ENCODE measurements at places on chromosomes 12 and 14. TPM values are rescaled to one million over a fixed set of nuclear protein-coding genes. Genes with fewer than 3 reads are reported as not detected.
A peak's percentile ranks its signal among the peaks of the same experiment; 100 is the strongest.

- no peak for DNase-seq
- H3K4me1 ChIP-seq, result peaks cover 6% of the 10 kb centered on the region
- peaks cover 5% of the 10 kb centered on the region for H3K36me3 ChIP-seq
These were observed 268.8 kb upstream of the BTG1 start for GRCh38 chr12:92414170-92415070.

GRCh38 chr12:66482351-66483203 lies 180.3 kb downstream of the HELB start:
- no peaks in the 10 kb centered on the region for H3K4me1 ChIP-seq
- peaks cover 11% of the 10 kb centered on the region for H3K27me3 ChIP-seq
- H3K4me3 ChIP-seq, result no peak overlapping the region
- no peak overlapping the region for H3K27ac ChIP-seq
- DNase-seq, result no peak

ALG10B gene
- total RNA-seq, result 13.3 TPM

- H3K27me3 ChIP-seq, result peaks cover 13% of the 10 kb centered on the region
- peaks cover 5% of the 10 kb centered on the region for H3K4me1 ChIP-seq
- peak within 1 kb of the TSS; percentile 88 for H3K4me3 ChIP-seq
These were observed at the start of gene SRGAP1 for GRCh38 chr12:63844391-63845341. TSS of gene SRGAP1 (plus strand) at chr12:63844700. CDS start at chr12:63844817, 117 bp downstream.

DNA sequence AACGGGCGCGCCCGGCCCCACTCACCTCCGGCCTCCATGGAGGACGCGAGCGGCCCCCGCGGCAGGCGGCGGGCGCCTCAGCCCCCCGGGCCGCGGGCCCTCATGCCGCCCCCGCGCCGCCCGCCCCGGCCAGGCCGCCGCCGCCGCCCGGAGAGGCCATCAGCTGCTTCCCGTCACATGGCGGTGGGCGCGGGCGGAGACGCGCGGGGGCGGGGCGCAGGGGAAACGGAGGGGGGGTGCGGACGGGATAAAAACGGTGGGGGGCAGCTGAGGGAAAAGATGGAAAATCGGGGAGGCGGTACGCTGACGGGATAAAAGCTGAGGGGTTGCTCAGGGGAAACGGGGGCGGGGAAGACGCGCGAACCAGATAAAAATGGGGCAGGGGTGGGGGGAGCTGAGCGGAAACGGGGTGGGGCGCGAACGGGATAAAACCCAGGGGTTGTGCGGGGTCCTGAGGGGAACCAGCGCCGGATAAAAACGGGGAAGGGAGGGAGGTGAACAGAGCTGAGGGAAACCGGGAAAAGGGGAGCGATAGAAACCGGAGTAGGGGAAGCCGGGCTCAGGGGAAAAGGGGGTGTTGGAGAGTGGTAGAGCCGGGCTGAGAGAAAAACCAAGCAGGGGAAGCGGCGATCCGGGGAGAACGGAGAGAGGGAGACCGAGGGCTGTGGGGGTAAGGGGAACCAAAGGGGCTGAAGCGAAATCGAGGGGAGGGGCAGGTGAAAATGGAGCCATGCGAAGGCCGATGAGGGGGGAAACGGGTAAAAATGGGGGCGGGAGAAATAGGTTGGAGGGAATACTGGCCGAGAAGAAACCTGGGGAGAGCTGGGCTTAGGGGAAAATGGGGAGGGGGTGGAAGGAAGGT lies at the start of gene WSB2:
Gene WSB2 (minus strand): TSS at position 169 of the 862 bp plus-strand sequence. CDS start 131 bp downstream, at position 38.
- peak; percentile 79 for DNase-seq
- H3K36me3 ChIP-seq, result no peaks in the 10 kb centered on the region
- peaks cover 8% of the 10 kb centered on the region for H3K27me3 ChIP-seq
- H3K27ac ChIP-seq, result peak within 1 kb of the TSS; percentile 96
- H3K4me1 ChIP-seq, result peaks cover 58% of the 10 kb centered on the region

POTEG gene
- total RNA-seq, result not detected

- H3K27ac ChIP-seq, result no peak overlapping the region
- H3K4me1 ChIP-seq, result peaks cover 54% of the 10 kb centered on the region
- H3K36me3 ChIP-seq, result no peaks in the 10 kb centered on the region
- DNase-seq, result no peak
- no peak overlapping the region for H3K4me3 ChIP-seq
- peaks cover 8% of the 10 kb centered on the region for H3K27me3 ChIP-seq
These were observed 98.9 kb downstream of the HMGA2 start for GRCh38 chr12:65923228-65923627.

ANG gene
- total RNA-seq, result 1.6 TPM

- no peak for DNase-seq
- H3K27me3 ChIP-seq, result peaks cover 26% of the 10 kb centered on the region
- no peak overlapping the region for H3K27ac ChIP-seq
- peaks cover 7% of the 10 kb centered on the region for H3K4me1 ChIP-seq
- no peaks in the 10 kb centered on the region for H3K36me3 ChIP-seq
These were observed 76.9 kb upstream of the HMGA2 start for GRCh38 chr12:65747338-65747737.

GRCh38 chr12:57874166-57875108 lies 27.9 kb upstream of the CTDSP2 start:
- H3K4me3 ChIP-seq, result no peak overlapping the region
- H3K4me1 ChIP-seq, result peaks cover 4% of the 10 kb centered on the region
- no peak overlapping the region for H3K27ac ChIP-seq
- no peak for DNase-seq
- peaks cover 13% of the 10 kb centered on the region for H3K27me3 ChIP-seq
- no peaks in the 10 kb centered on the region for H3K36me3 ChIP-seq

FGD4 gene
- 0.22 TPM for total RNA-seq

DNA sequence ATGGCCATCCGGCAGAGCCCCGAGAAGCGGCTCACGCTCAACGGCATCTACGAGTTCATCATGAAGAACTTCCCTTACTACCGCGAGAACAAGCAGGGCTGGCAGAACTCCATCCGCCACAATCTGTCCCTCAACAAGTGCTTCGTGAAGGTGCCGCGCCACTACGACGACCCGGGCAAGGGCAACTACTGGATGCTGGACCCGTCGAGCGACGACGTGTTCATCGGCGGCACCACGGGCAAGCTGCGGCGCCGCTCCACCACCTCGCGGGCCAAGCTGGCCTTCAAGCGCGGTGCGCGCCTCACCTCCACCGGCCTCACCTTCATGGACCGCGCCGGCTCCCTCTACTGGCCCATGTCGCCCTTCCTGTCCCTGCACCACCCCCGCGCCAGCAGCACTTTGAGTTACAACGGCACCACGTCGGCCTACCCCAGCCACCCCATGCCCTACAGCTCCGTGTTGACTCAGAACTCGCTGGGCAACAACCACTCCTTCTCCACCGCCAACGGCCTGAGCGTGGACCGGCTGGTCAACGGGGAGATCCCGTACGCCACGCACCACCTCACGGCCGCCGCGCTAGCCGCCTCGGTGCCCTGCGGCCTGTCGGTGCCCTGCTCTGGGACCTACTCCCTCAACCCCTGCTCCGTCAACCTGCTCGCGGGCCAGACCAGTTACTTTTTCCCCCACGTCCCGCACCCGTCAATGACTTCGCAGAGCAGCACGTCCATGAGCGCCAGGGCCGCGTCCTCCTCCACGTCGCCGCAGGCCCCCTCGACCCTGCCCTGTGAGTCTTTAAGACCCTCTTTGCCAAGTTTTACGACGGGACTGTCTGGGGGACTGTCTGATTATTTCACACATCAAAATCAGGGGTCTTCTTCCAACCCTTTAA lies 1.5 kb downstream of the FOXG1 start:
- no peak overlapping the region for H3K27ac ChIP-seq
- DNase-seq, result no peak
- H3K4me1 ChIP-seq, result peaks cover 15% of the 10 kb centered on the region
- H3K4me3 ChIP-seq, result no peak overlapping the region

- peaks cover 7% of the 10 kb centered on the region for H3K4me1 ChIP-seq
- DNase-seq, result no peak
- H3K4me3 ChIP-seq, result no peak overlapping the region
- no peaks in the 10 kb centered on the region for H3K36me3 ChIP-seq
- no peak overlapping the region for H3K27ac ChIP-seq
These were observed 133.9 kb upstream of the SCAF11 start for GRCh38 chr12:46124132-46124847.

DNA sequence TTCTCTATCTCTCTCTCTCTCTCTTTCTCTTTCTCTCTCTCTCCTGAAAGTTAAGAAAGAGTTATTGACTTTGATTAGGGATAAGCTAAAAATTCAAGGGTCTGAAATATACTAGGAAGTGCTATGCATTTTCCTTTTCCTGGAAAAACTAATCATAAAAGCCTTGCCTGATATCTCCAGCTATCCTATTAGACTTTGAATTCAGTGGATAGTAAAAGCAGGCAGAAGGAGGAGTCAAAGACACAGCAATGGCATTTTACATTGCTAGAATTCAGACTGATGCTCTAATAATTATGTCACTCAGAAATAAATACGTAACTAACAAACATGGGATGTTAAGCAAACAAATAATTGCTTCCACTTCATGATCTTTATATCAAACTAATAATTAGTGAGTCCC lies 272.0 kb downstream of the SSPN start:
- peaks cover 14% of the 10 kb centered on the region for H3K36me3 ChIP-seq
- H3K4me1 ChIP-seq, result peaks cover 8% of the 10 kb centered on the region
- DNase-seq, result no peak
- H3K4me3 ChIP-seq, result no peak overlapping the region

- H3K27me3 ChIP-seq, result no peaks in the 10 kb centered on the region
- H3K36me3 ChIP-seq, result no peaks in the 10 kb centered on the region
- H3K4me3 ChIP-seq, result no peak overlapping the region
- no peak for DNase-seq
- no peak overlapping the region for H3K27ac ChIP-seq
- H3K4me1 ChIP-seq, result no peaks in the 10 kb centered on the region
These were observed 10.0 kb downstream of the TUBA1B start for GRCh38 chr12:49121047-49121696.

DPY19L2 gene
- 0.64 TPM for total RNA-seq

CCDC197 gene
- not detected for total RNA-seq

DNA sequence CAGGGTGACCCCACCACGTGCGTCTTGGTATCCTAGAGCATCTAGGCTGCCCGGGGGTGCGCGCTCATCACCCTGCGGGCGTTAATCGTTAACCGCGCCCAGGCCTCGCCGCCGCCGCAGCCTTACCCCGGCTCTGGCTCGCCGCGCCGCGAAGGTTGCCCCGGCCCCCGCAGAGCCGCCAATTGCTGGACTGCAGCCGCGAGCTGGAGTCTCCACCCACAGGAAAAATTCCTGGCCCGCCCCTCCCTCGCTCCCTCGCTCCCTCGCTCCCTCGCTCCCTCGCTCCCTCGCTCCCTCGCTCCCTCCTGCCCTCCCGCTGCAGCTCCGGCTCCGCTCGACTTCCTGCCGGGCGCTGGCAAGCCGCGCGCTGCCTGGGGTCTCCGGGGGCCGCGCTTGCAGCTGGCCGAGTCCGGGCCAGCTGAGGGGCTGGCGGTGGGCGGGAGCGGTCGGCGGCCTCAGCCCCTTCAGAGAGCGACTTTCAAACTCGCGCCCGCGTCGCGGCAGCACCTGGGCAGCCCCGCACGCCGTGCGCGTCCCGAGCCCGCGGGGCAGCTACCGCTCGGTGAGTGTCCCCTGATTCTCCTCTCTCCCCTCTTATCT lies at the start of gene PLEKHG3:
Gene PLEKHG3 (plus strand): TSS at position 282 of the 600 bp plus-strand sequence. CDS start 23,208 bp downstream, outside the sequence.
- H3K27ac ChIP-seq, result peak within 1 kb of the TSS; percentile 98
- H3K4me1 ChIP-seq, result peaks cover 47% of the 10 kb centered on the region
- DNase-seq, result peak; percentile 67
- H3K27me3 ChIP-seq, result no peaks in the 10 kb centered on the region
- H3K4me3 ChIP-seq, result peak within 1 kb of the TSS; percentile 93
- no peaks in the 10 kb centered on the region for H3K36me3 ChIP-seq

DNA sequence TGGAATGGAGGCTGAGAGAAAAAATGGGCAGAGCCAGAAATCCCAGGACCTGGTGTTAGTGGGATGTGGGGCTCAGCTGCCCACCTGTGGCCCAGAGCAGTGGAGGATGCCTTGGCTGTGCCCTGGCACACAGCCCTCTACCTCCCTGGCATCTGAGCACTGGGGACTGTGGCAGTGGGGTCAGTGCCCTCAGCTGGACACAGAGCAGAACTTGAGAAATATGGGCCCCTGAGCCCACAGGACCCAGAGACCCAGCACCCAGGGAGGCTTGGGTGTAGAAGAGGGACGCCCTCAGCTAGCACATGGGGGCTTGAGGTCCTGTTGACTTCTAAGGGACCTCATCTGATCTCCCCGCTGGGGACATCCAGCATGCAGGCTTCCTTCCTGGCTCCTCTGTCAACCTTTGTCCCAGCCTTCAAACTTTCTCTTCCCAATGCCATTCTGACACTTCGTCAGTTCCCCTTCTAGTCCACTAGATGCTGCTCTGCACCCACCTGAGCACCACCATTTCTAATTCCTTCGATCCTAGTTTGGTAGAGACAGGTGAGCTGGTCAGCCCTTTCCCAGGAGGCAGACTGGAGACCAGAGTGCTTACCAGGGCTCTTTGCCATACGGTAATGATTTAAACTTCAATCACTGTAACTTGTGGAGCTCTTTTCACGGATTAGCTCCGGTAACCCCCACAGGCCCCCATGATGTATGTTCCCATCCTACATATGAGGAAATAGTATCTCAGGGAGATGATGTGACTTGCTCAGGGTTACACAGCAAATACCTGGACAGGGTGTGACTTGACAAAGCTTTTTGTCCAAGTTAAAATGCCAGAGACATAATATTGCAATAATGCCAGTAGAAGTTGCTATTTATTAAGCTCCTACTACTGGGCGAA lies 143.7 kb downstream of the ASCL4 start:
- H3K27ac ChIP-seq, result no peak overlapping the region
- no peak for DNase-seq
- peaks cover 41% of the 10 kb centered on the region for H3K27me3 ChIP-seq
- no peaks in the 10 kb centered on the region for H3K36me3 ChIP-seq

- no peak overlapping the region for H3K27ac ChIP-seq
- no peak overlapping the region for H3K4me3 ChIP-seq
- no peaks in the 10 kb centered on the region for H3K27me3 ChIP-seq
- no peak for DNase-seq
These were observed 470.9 kb upstream of the STXBP6 start for GRCh38 chr14:25520821-25521220.

DNA sequence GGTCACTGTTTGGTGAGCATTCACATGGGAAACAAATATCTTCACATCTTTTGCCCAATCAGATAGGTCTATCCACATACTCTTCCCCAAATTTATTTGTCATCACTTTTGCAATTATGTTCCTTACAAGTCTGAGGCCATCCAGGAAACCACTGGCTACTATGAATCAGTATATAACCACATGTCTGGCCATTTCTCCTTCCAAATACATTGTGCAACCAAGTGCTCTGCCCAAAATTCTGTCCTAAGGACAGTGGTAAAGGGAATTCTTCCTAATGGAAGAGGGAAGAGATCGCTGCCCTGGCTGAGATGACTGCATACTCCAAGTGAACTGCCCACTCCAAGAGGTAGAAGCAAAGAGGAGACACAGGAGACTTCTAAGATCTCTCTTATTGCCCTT lies 148.9 kb upstream of the MAX start:
- no peak for DNase-seq
- no peaks in the 10 kb centered on the region for H3K27me3 ChIP-seq
- H3K27ac ChIP-seq, result no peak overlapping the region
- no peaks in the 10 kb centered on the region for H3K36me3 ChIP-seq
- H3K4me3 ChIP-seq, result no peak overlapping the region

GRCh38 chr12:46892887-46893286 lies 67.1 kb upstream of the SLC38A4 start:
- H3K4me3 ChIP-seq, result no peak overlapping the region
- H3K4me1 ChIP-seq, result peaks cover 9% of the 10 kb centered on the region
- H3K27me3 ChIP-seq, result peaks cover 22% of the 10 kb centered on the region
- DNase-seq, result no peak

IL23A gene
- total RNA-seq, result 1.3 TPM

GRCh38 chr12:66329941-66330340 lies 27.6 kb downstream of the HELB start:
- H3K4me1 ChIP-seq, result peaks cover 6% of the 10 kb centered on the region
- no peak for DNase-seq
- no peaks in the 10 kb centered on the region for H3K27me3 ChIP-seq
- H3K36me3 ChIP-seq, result peaks cover 13% of the 10 kb centered on the region
- no peak overlapping the region for H3K4me3 ChIP-seq

Measured in natural killer cell treated with Interleukin-12 subunit alpha and Interleukin-12 subunit beta and Interleukin-15 and Interleukin-18, amount 100 ng/mL, for 72 hours (primary cell).